Muscle of back (tissue), 13 donors: ENCODE measurements at places on chromosomes 5 and 9.

DNA sequence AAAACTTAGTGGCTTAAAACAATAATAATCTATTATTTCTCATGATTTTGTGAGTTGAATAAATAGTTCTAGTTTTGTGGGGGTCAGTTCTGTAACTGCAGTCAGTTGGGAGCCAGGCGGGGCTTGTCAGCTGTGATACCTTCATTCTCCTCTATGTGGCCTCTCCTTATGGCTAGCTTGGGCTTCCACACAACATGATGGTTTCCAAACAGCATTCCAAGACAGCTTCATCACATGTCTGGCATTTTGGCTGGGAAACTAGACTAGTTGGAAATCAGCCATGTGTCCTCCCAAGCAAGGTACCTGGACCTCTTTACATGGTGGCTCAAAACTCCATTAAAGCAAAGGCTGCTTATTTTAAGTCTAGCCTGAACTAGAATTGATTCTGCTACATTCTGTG lies 61.4 kb upstream of the RANBP3L start:
- no peak for DNase-seq

- DNase-seq = peak; percentile 53
These were observed 76.7 kb upstream of the SPOCK1 start for GRCh38 chr5:137575847-137576246.

DNA sequence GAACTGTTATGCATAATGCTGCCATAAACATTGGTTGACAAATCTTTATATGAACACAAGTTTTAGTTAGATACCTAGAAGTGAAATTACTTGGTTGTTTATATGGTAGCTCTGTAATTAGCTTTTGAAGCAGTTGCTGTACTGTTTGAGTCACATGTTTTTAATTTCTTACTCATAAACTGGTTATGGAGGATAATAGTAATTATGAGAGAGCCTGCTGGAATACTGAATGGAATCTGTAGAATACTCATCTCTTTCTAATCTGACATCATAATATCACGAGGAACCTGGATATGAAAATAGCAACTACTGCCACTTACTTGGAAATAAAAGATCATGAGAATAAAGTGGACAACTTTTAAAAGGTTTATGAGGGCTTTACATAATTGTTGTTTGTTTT lies 509.2 kb downstream of the CETN3 start:
- DNase-seq = no peak

DNA sequence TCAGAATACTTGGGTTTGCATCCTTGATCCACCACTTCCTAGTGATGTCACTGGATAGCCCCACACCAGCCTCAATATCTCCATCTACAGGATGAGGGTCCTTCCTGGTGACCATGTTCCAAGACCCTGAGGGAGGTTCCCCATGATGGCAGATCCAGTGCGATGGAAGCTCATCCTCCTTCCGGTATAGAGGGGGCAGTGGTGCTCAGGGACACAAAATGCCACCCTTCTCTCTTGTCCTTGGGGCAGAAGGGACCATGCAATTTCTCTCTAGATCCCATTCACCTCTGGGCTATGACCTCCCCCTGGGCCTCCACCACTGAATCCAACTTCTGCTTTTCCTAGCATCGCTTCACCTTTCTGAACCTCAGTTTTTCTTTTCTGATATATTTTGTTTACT lies 5.4 kb upstream of the SLC25A51 start:
- DNase-seq = no peak

- peak; percentile 53 for DNase-seq
These were observed 4.0 kb upstream of the PCDHGA1 start for GRCh38 chr5:141326088-141326854.

- DNase-seq = no peak
These were observed 219.0 kb upstream of the CDH12 start for GRCh38 chr5:23072179-23072578.

GRCh38 chr5:69374911-69375446 lies 5.4 kb downstream of the RAD17 start:
- DNase-seq = no peak

GRCh38 chr5:74736759-74737158 lies 30.2 kb downstream of the GFM2 start:
- DNase-seq = no peak

DNA sequence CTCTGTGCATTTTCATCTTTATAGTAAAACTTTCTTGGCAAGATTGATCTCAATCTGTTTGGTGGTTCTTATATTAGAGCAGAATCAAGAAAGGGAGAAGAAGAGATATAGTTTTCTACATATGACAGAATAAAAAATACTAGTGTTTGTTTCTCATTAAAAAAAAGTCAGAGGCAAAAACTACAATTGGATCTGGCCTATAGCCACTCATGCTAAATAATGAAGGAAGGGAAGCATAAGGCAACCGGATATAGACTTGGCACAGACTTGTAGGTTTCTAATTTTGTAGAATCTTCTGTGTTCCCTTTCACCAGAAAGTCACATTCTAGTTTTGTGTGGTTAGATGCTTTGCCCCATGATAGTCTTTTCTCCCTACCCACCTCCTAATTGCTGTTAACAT lies 306.2 kb downstream of the PIK3R1 start:
- DNase-seq = no peak

GRCh38 chr9:81397481-81398381 lies 291.6 kb downstream of the TLE1 start:
- no peak for DNase-seq

GRCh38 chr5:149261246-149261645 lies 10.4 kb upstream of the AFAP1L1 start:
- DNase-seq = no peak

- no peak for DNase-seq
These were observed 112.5 kb upstream of the CD180 start for GRCh38 chr5:67308988-67309688.
